ENCODE measurements at places on chromosomes 5 and 9.

- no peak for DNase-seq
These were observed at the start of gene TXNDC8 for GRCh38 chr9:110337727-110338126. Gene TXNDC8, minus strand, starts transcription at chr9:110337863.

DNA sequence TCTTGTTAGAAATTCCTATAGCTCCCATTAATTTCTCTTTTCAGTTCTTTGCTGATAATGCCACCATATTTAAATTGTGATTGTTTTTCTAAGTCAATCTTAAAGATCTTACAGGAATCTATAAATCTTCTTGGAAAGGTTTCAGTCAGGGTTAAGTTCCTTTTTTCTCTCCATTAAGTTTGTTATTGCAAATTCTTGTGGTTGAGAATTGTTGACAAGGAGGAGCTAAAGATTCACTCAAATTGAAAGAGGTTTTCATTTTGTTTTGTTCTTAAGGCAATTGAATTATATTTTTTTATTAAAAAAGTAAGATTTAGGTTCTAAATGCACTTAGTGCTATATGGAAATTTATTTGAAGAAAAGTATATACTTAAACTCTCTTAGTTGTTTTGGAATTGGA lies 213.4 kb downstream of the PRR16 start:
- DNase-seq, result no peak

- no peak for DNase-seq
These were observed 6.1 kb downstream of the POC5 start for GRCh38 chr5:75711151-75711550.

- no peak for DNase-seq
These were observed 11.9 kb downstream of the TNFAIP8 start for GRCh38 chr5:119367502-119368237.

- DNase-seq, result no peak
These were observed 66.6 kb downstream of the NPR3 start for GRCh38 chr5:32777733-32778132.

DNA sequence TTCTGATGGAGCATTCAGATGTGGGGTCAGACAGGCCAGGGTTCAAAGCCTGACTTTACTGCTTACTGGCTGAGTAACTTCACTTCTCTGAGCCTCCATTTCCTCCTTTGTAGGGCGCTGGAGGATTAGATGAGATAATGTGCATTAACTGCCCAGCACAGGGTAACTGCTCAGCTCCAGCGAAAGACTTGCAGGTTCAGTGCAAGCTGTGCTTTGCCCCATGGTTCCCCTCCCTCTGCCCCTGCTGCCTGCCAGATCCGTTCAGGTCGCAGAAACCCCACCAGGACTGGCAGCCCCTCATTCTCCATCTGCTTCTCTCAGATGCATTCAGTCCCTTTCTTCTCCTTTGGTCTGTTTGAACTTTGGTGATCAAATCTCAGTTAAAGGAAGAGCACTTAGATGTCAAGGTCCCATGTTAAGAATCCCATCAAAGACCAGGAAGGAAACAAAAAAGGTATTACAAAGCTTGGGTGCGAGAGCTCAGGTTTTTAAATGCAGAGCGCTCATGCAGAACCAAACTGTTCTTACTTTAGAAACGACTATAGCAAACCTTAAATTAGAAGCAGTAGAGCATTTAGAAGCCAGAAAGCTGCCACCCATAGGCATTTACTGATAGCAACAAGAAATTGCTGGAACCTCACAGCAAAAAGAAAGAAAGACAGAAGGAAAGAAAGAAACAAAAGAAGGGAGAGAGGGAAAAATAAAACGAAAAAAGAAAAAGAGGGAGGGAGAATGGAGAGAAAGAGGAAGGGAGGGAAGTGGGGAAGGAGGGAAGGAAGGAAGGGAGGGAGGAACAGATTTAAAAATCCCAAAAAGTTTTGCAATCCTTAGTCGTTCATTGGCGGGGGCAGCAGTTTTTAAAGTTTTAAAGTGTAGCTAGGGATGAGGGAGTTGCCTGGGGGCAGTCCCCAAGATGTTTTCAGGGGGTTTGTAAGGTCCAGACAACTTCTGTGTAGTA lies 23.5 kb downstream of the AFAP1L1 start:
- DNase-seq, result no peak

DNA sequence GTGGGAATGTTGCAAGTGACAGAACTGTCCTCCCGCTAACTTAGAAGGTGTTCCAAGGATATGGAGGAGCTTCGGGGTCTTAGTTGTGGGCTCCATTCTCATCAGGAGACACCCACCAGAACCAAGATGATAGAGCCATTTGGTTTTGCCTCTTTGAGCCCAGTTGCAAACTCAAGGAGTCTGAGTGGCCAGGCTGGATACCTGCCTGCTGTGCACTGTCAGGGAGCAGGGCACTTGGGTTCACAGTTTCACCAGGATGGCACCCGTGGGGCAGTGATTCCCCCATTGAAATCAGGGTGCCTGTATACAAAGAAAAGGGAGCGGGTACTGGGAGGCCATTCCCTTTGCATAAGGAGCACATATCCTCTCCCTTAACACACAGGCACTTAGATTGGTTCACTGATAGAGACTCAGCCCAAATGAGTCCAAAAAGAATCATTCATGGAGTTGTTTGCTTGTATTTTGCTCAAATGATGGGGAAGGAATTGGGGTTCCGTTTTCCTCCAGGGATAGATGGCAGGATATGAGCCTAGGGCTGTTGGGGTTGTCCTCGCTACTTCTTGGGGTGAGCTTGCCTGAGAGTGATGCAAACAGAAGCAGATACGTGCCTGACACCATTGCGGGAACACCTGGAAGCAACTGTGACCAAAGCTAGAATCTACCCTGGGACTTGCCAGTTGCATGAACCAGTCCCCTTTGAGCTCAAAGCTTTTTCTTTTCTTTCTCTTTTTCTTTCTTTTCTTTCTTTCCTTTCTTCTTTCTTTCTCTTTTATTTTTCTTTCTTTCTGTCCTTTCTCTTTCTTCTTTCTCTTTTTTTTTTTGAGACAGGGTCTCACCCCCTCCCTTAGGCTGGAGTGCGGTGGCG lies 1.3 kb upstream of the PRR7 start:
- no peak for DNase-seq

Measured in activated CD4-positive, alpha-beta T cell treated with anti-CD3 and anti-CD28 coated beads for 1 hour (primary cell).